B cell (primary cell): ENCODE measurements at places on chromosomes 13 and 19. TPM values are rescaled to one million over a fixed set of nuclear protein-coding genes. Genes with fewer than 3 reads are reported as not detected.

The NEK5 gene
- total RNA-seq = not detected in 2 replicates

The LILRB1 gene
- 136 and 138 TPM in 2 replicates for total RNA-seq

DNA sequence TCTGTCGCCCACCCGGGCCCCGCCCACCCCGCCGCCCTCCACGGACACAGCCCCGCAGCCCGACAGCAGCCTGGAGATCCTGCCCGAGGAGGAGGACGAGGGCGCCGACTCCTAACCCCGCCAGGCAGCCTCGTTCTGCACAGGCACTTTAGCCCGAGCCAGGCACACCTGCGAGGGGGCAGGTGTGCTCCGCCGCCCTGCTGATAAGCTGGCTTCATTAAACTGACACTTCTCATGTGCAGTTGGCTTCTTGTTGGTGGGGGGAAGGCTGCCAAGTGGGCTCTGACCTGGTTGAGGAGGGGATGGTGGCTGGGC lies 8.2 kb downstream of the IL4I1 start:
- no peak for DNase-seq
- H3K27me3 ChIP-seq = no peaks in the 10 kb centered on the region
- no peak overlapping the region for H3K4me3 ChIP-seq
- H3K27ac ChIP-seq = no peak overlapping the region
- H3K36me3 ChIP-seq = no peaks in the 10 kb centered on the region

The IZUMO1 gene
- total RNA-seq = not detected in 2 replicates

GRCh38 chr13:107586216-107586615 lies 629.1 kb downstream of the LIG4 start:
- no peaks in the 10 kb centered on the region for H3K4me1 ChIP-seq
- no peak overlapping the region for H3K4me3 ChIP-seq
- DNase-seq = no peak
- no peaks in the 10 kb centered on the region for H3K36me3 ChIP-seq
- H3K27ac ChIP-seq = no peak overlapping the region

The LILRA6 gene
- not detected in 2 replicates for total RNA-seq

DNA sequence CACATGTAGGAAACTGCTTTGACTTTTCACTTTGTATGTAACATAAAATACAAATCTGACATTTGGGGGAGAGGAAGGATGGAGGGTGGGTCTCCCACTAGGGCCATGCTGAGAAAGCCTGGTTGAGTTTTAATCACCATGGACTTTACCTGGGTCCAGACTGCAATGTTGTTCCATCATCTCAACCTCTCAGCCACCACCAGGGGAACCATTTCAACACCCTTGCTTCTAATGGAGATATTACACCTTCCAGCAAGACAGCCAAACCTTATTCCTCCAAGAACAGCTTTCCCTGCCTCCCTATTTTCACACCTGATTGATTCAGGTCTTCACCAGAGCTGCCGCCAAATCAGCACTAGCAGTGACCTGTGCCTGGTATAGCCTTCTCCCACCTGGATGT lies 56.0 kb downstream of the ZAR1L start:
- no peak for DNase-seq
- no peak overlapping the region for H3K27ac ChIP-seq
- no peak overlapping the region for H3K4me3 ChIP-seq
- no peaks in the 10 kb centered on the region for H3K36me3 ChIP-seq
- no peaks in the 10 kb centered on the region for H3K4me1 ChIP-seq

DNA sequence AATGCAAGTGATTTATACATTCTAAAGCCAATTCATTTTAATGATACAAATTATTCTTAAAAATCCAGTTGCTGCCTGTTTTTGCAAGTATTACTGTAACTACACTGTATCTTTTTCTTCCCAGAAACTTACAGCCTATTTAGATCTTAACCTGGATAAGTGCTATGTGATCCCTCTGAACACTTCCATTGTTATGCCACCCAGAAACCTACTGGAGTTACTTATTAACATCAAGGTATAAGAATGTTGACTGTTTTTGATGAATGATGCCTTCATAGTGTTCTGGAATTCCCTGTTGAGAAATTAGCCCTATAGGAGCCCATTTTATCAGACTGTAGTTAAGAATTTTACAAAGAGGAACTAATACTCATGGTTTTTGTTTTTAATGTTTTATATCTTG lies 25.0 kb downstream of the ITM2B start:
- no peak overlapping the region for H3K27ac ChIP-seq
- peaks cover 16% of the 10 kb centered on the region for H3K36me3 ChIP-seq
- no peaks in the 10 kb centered on the region for H3K27me3 ChIP-seq
- DNase-seq = no peak

DNA sequence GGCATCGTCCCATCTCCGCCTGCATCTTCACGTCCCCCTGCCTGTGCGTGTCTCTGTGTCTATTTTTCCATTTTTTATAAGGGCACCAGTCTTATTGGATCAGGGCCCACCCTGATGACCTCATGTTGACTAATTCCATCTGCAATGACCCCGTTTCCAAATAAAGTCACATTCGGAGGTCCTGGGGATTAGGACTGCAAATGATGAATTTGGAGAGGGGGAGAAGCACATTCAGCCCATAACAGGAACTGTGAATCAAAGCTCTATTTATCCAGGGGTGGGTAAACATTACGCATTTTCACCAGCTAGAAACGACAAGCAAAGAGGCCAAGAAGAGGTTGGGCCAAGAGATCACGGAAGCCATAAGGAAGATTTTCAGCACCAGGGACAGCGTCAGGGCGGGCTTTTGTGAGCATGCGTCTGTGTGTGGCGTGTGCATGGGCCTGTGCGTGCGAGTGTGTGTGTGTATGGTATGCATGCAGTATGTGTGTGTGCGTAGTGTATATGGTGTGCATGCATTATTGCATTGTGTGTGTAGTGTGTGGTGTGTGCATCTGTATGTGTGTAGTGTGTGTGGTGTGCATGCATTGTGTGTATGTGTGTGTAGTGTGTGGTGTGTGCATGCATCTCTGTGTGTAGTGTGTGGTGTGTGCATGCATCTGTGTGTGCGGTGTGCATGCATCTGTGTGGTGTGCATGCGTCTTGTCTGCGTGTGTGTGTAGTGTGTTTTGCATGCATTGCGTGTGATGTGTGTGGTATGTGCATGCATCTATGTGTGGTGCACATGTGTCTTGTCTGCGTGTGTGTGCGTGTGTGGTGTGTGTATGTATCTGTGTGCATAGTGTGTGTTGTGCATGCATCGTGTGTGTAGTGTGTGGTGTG lies 19.6 kb downstream of the CELF5 start:
- peaks cover 7% of the 10 kb centered on the region for H3K27me3 ChIP-seq
- no peaks in the 10 kb centered on the region for H3K36me3 ChIP-seq
- no peaks in the 10 kb centered on the region for H3K4me1 ChIP-seq
- H3K4me3 ChIP-seq = no peak overlapping the region

DNA sequence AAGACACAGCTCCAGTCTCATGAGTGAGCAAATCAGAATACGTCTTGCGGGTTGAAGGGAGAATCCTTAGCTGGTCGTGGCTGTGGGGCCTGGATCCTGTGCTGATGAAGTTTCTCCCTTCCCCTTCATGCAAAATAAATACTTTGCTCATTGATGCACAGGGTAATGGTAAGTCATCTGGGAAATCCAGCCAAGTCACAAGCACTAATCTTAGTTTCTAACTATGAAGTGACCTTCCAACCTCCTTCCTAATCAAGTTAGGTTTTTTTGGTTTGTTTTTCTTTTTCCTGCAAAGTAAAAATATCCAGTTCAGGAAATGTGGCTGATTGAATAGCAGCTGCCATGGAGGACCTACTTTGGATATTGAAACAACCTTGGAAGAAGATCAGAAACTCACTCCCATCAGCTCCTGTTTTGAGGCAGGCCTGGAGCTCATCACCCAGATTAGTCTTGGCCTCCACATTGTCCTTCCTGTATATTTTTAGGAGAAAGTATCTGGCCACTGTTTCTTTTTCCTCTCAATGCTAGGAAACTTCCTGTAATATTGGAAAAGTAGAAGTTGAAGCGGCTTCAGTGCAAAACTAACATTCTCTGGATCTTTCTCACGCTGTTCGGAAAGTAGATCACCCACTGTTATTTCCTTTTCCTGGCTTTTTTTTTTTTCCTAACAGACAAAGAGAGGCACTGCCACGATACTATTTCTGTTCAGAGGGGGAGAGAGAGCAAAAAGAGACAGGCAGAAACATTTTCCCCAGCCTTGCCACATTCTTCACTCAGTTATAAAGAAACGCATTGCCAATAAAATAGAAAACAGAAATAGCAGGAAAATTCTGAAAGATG lies 12.3 kb upstream of the ARL11 start:
- no peak for DNase-seq
- no peak overlapping the region for H3K27ac ChIP-seq
- no peaks in the 10 kb centered on the region for H3K27me3 ChIP-seq
- no peak overlapping the region for H3K4me3 ChIP-seq
- H3K4me1 ChIP-seq = no peaks in the 10 kb centered on the region

The EHD2 gene
- not detected in 2 replicates for total RNA-seq

GRCh38 chr13:102326381-102327118 lies 75.3 kb downstream of the FGF14 start:
- H3K4me1 ChIP-seq = no peaks in the 10 kb centered on the region
- H3K27me3 ChIP-seq = no peaks in the 10 kb centered on the region
- no peaks in the 10 kb centered on the region for H3K36me3 ChIP-seq
- DNase-seq = no peak

The PPP1R13L gene
- total RNA-seq = 8.8 and 9.2 TPM in 2 replicates

The IGLON5 gene
- total RNA-seq = not detected in 2 replicates

The TTYH1 gene
- not detected in 2 replicates for total RNA-seq

DNA sequence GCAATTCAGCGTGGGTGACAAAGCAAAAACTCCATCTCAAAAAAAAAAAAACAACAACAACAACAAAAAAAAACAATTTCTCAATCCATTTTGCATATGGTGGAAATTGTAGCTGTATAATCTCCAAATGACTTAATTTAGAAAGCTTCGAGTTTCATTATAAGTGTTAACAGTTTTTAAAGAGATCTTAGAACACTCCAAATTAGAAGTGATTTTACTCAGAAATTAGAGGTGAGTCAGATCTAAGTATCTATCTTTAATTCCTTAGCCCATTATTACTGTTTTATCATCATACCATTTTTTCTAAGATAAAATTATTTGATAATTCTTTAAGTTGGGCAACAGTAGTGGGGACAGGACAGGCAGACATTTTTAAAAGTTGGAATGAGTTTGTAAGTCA lies 60.5 kb downstream of the ZMYM2 start:
- H3K27ac ChIP-seq = no peak overlapping the region
- no peaks in the 10 kb centered on the region for H3K4me1 ChIP-seq
- no peak overlapping the region for H3K4me3 ChIP-seq
- no peak for DNase-seq
- H3K27me3 ChIP-seq = no peaks in the 10 kb centered on the region
- H3K36me3 ChIP-seq = peaks cover 8% of the 10 kb centered on the region

GRCh38 chr13:22357132-22357531 lies 686.3 kb downstream of the FGF9 start:
- no peaks in the 10 kb centered on the region for H3K36me3 ChIP-seq
- H3K27ac ChIP-seq = no peak overlapping the region
- no peak overlapping the region for H3K4me3 ChIP-seq
- H3K27me3 ChIP-seq = no peaks in the 10 kb centered on the region
- no peaks in the 10 kb centered on the region for H3K4me1 ChIP-seq
- no peak for DNase-seq

- H3K4me3 ChIP-seq = no peak overlapping the region
- DNase-seq = no peak
- H3K27me3 ChIP-seq = no peaks in the 10 kb centered on the region
- no peaks in the 10 kb centered on the region for H3K4me1 ChIP-seq
- H3K36me3 ChIP-seq = no peaks in the 10 kb centered on the region
- H3K27ac ChIP-seq = no peak overlapping the region
Measured at GRCh38 chr13:81770868-81771505, 1430.1 kb upstream of the SPRY2 start.

GRCh38 chr13:22944378-22944777 lies 236.4 kb upstream of the SGCG start:
- H3K4me1 ChIP-seq = no peaks in the 10 kb centered on the region
- H3K27ac ChIP-seq = no peak overlapping the region
- DNase-seq = no peak
- H3K4me3 ChIP-seq = no peak overlapping the region

The CBLC gene
- not detected in 2 replicates for total RNA-seq

DNA sequence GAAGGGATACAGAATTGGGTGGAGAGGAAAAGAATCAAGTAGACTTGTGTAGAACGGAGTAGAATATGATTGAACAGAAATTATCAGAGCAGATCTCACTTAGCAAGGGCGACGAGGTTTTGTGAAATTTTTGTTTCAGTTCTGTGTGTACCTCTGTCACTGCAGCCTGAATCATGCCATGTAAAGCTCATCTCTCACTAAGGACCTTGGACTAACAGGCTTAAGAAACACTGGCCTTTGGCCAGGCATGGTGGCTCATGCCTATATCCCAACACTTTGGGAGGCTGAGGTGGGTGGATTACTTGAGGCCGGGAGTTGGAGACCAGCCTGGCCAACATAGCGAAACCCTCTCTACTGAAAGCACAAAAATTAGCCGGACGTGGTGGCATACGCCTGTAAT lies 62.6 kb downstream of the MYH14 start:
- H3K4me1 ChIP-seq = no peaks in the 10 kb centered on the region
- no peak overlapping the region for H3K4me3 ChIP-seq
- DNase-seq = no peak
- no peak overlapping the region for H3K27ac ChIP-seq
- peaks cover 7% of the 10 kb centered on the region for H3K27me3 ChIP-seq

The IL11 gene
- total RNA-seq = not detected in 2 replicates
